Mammary epithelial cell (primary cell): ENCODE measurements at places on chromosomes 3 and 15. TPM values are rescaled to one million over a fixed set of nuclear protein-coding genes. Genes with fewer than 3 reads are reported as not detected.

The HRH1 gene
- total RNA-seq = 0.33 TPM

The CPN2 gene
- total RNA-seq = not detected

The STRA6 gene
- total RNA-seq = 0.43 TPM in 1 of 2 replicates, not detected in the other

The KNL1 gene
- total RNA-seq = 7.4 and 21.3 TPM in 2 replicates

The FSD2 gene
- not detected in 2 replicates for total RNA-seq

The SNTN gene
- not detected in 2 replicates for total RNA-seq

The VEPH1 gene
- not detected in 2 replicates for total RNA-seq

The GREM1 gene
- total RNA-seq = not detected in 2 replicates

The CLDN16 gene
- total RNA-seq = 0.21 and 1.3 TPM in 2 replicates

The UBXN7 gene
- 17.7 TPM for total RNA-seq

The ANP32A gene
- 42.5 TPM for total RNA-seq

The EHHADH gene
- 9.0 TPM for total RNA-seq

The ATP6V1A gene
- 170 TPM for total RNA-seq

The ZIC4 gene
- total RNA-seq = not detected in 2 replicates

The DGKG gene
- total RNA-seq = 0.53 and 1.3 TPM in 2 replicates

The EOMES gene
- 0.17 TPM for total RNA-seq

The CGNL1 gene
- 0.05 and 0.07 TPM in 2 replicates for total RNA-seq

The MYO1E gene
- 205 TPM for total RNA-seq

The BDH1 gene
- total RNA-seq = 2.8 TPM

The FETUB gene
- total RNA-seq = not detected

The KCNMB3 gene
- 1.0 TPM for total RNA-seq

The KLF15 gene
- 0.61 and 4.4 TPM in 2 replicates for total RNA-seq

The GPR149 gene
- not detected for total RNA-seq
